ENCODE measurements at places on chromosomes 11 and 22.
A peak's percentile ranks its signal among the peaks of the same experiment; 100 is the strongest.

DNA sequence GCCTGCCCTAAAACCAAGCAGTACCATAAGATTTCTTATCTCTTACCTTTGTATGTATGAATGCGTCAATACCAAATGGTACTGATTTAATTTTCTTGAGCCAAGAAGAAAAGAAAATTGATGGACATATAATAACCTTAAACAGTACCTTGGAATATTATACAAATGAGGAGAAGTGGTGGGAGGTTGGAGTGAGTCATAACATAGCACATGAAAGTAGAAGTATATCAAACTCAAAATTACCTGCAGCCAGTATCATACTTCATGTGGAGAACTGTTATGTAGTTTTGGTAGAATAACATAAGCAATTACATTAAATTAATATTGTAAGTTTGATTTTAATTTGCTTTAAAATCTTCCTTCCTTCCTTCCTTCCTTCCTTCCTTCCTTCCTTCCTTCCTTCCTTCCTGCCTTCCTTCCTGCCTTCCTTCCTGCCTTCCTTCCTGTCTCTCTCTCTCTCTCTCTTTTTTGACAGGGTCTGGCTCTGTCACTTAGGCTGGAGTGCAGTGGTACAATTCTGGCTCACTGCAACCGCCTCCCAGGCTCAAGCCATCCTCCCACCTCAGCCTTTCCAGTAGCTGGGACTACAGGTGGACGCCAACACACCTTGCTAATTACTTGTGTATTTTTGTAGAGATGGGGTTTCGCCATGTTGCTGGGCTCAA is 460.9 kb upstream of the CCDC90B start:
- DNase-seq, result no peak

- DNase-seq, result no peak
Observed at GRCh38 chr11:10634407-10634806, 59.1 kb downstream of the IRAG1 start.

DNA sequence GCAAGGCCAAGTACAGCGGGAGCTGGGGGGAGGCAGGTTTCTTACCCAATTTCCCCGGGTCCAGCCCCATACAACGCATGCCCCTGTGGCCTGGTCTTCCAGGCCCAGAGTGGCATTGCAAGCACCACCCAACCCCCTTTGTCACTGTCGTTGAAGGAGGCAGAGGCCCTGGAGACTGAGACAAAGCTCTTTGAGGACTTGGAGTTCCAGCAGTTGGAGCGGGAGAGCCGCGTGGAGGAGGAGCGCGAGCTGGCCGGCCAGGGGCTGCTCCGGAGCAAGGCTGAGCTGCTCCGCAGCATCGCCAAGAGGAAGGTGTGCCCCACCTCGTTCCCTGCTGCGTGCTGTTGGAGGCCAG is 27.8 kb downstream of the PHLDB1 start:
- DNase-seq, result no peak

DNA sequence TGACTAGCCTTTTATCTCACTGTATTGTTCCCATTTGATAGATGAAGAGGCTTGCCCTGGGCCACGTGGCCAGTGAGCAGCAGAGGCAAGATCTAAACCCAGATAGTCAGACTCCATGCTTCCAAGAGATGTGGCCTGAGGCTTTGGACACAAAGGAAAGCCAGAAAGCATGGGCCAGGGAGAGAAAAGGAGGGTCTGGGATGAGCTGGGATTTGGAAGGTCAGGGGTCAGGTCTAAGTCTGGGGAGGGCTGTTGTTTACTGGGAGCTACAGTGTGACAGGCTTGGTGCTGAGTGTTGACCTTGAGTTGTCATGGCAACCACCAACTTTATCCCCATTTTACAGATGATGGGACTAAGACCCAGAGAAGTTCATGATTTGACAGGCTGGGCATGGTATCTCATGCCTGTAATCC is 2.1 kb downstream of the SLC35E4 start:
- DNase-seq, result no peak

DNA sequence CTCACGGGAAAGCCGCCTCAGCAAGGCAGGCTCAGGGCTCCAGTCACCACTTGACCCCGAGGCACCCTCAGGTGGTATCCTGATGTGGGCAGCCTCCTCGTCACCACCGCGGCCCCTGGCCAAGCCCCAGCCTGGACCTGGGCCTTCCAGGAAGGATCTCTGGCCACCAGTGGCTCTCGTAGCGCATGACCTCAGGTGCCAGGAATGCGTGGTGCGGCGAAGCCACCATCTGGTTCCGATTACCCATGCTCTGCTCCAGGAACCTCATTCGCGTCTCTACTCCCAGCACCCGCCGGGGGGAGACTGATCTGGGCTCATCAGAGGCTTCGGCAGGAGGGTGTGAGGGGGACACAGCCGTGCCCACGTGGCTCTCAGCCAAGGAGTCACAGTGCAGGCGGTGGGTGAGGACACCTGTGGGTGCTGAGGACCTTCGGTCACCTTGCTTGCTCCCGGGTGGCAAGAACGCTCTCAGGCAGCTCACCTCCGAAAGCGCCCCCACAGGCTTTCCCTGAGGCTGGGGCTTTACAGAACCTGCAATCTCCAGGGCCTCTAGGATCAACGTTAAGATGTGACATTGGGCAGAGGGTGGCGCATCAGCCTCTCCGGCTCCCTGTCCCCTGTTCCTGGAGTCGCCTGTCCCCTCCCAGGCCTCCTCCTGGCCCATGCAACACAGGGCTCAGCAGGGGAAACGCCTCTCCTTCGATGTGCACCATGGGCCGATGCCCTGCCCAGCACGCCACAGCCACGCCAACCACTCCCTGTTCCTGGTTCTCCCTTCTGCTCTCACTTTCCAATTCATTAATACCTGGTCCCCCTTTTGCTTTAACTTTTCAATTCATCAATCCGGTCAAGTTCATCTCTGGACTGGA is 39.0 kb downstream of the TBX1 start:
- DNase-seq, result peak; percentile 35

GRCh38 chr22:33020721-33021120 is 37.5 kb downstream of the SYN3 start:
- no peak for DNase-seq

DNA sequence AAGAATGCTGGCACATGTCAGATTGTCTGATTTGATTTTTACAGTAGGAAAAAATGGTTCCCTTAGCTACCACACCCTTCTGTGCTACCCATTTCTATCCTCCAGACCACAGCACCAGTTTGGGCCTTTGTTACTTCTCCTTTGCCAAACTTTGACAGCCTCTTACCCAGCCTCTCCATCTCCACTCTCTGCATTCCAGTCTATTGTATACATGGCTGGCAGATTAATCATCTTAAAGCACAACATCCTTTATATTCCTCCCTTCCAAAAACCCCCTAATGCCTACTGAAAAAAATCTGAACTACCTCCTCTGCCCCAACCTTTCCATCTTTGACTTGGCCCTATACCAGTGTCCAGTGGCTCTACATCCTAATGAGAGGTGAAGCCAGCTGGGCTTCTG is 10.8 kb upstream of the PANX1 start:
- DNase-seq, result no peak

GRCh38 chr11:120471131-120471530 is 40.4 kb upstream of the GRIK4 start:
- DNase-seq, result peak; percentile 41

DNA sequence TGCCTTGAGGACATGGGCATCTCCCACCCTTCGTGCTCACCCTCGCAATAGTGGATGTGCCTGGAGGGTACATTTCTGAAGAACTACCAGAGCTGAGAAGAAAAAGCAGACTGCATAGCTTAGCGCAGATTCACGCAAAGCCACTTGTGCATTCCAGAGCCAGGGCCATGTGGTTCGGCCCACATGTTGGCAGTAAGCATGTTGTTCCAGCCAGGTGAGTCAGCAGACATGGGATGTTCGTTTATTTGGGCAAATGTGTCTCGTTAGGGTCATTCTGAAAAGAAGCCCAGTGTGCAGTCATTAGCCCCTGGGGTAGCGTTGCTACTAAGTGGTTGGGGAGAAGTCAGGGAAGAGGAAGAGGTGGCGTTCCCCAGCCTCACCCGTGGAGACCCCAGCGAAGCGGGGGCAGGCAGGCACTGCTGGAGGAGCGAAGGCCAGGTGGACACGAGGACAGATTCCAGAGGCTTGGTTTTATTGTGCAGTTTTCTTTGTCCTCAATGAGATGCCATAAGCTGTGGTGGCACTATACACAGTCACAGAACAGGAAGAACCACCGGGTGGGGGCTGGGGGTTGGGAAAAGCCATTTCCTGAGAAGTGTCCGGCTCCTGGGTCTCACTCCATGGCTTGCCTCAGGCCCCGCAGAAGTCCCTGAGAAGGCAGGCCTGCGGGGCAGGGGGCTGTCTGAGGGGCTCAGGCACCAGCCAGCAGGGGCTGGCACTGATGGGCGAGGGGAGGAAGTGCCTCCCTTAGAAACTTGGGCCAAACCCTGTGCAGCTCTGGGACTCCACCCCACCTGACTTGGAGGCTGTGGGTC is 5.0 kb downstream of the THY1 start:
- DNase-seq, result peak; percentile 66

GRCh38 chr22:47355776-47356510 is 593.5 kb downstream of the TBC1D22A start:
- no peak for DNase-seq
